Adrenal gland (tissue), 19 donors: ENCODE measurements at places on chromosomes 6 and 20.

DNA sequence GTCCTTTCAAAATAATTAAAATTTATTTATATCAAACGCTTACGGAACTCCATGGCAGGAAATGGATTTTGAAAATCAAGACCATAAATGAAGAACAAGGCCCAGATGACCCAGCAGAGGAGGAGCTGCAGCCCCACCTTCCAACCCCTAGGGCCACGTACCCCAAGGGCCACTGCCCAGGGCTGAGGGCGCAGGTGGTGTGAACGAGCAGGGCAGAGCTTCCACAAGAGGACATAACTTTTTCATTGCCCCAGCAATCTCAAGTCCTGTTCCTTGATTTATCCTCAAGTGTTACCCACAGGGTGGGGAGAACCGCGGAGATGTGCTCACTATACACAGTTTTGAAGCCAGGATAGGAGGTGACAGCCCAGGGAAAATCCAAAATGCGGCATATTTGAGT lies 42.8 kb downstream of the PSMG4 start:
- DNase-seq, result no peak

DNA sequence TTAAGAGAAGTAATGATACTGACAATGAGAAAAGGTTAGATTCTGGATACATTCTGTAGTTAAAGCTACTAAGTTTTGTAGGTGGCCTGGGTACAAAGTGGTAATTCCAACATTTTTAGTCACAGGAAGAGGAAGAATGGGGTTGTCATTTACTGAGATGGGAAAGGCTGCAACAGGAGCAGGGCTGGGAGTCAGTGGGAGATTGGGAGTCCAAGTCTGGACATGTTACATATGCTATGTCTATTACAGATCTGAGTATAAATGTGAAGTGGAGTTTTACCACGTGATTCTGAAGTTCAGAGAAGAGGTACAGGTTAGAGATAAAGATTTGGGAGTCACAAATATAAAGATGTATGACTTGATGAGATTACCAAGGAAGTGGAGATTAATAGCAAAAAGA lies 116.2 kb downstream of the RWDD2A start:
- no peak for DNase-seq

DNA sequence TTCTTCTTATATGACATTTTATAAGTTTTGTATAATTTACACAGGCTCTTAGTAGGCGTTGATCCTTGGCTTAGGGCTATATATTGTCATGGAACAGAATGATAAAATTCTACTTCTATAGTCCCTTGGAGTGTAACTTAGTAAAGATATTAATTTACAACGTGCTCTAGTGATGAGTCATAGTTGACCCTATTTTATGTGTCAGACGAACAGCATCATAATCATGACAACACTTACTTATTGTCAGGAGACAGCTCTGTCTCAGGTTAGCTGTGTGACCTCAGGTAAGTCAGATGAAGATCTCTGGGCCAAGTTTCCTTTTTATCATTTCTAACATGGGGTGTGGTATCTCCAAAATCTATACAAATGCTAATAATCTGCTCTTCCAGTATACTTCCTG lies 473.5 kb downstream of the UTRN start:
- no peak for DNase-seq

- no peak for DNase-seq
These were observed 77.4 kb downstream of the FIG4 start for GRCh38 chr6:109768485-109768884.

DNA sequence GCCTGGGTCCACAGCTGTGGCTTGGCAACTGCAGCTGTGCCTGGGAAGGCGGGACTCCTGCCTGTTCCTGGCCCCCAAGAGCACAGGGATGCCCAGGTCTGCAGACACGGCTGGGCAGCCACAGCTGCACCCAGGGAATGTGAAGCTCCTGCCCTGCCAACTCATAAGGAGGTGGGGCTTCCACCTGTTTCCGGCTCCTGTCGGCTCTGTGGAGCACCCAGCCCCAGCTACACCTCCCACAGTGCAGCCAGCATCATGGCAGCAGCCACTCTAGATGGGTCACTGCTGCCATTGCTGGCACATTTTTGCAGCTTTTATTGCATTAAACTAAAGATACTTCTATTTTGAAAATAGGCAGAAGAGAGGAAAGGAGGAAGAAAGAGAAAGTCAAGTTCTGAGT lies 207.9 kb downstream of the SAMD5 start:
- DNase-seq, result no peak

GRCh38 chr6:20200761-20201630 lies 11.3 kb downstream of the MBOAT1 start:
- no peak for DNase-seq

GRCh38 chr20:24565835-24566351 lies 96.5 kb downstream of the SYNDIG1 start:
- no peak for DNase-seq

DNA sequence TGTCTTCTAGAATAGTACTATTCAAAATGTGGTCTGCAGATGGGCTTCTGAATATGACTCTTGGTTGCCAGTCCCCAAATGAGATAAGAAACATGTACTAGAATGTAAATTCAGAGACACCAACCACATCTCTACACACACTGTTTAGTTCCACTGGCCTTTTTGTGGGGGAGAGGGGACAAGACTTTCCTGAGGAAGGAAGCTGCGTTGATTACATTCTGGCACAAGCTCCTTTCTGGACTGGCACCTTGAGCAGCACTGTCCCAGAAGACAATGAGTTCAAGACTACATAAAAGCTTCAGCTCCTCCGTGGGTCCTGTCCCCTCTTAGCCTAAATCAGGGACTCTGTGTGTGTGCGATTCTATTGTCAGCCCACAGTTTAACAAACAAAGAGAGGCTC lies 6.9 kb upstream of the IYD start:
- DNase-seq, result no peak

GRCh38 chr6:4936681-4937041 lies 67.2 kb downstream of the RPP40 start:
- peak; percentile 53 for DNase-seq

DNA sequence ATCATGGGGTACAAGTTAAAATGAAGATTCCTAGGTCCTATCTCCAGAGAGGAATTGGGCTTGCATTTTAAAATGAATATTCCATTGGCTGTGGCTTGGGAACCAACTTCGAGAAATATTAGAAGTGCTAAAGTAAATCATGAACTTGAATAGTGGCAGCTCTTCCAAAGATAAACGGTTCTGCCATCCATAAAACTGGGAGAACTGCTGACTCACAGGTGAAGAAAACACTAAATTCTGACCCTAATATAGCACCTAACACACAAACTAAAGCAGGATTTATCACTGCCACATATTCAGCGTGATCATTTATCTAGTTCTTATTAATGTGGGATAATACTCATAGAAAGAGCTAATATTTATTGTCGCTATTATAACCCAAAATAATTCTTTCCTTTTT lies 508.1 kb upstream of the ID4 start:
- no peak for DNase-seq

- no peak for DNase-seq
These were observed 30.7 kb downstream of the MGME1 start for GRCh38 chr20:17999566-17999965.

DNA sequence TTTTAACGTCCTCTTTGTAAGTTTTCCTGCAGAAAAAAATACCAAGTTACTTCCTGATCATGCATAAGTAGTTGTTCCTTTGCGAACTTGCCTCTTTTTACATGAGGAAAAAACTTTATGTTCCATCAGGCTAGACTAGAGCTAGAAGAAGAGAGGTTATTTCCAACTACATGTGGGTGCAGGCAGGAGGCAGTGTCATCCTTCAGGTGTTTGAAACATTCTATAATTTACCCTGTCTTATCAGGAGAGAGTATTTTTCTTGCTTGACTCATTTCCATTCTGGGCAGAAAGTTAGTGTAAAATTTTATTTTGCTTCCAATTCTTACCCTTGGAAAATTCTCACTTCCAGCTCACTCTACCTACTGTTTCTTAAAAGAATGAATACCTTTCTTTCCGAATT lies 28.5 kb upstream of the EPHA7 start:
- no peak for DNase-seq

DNA sequence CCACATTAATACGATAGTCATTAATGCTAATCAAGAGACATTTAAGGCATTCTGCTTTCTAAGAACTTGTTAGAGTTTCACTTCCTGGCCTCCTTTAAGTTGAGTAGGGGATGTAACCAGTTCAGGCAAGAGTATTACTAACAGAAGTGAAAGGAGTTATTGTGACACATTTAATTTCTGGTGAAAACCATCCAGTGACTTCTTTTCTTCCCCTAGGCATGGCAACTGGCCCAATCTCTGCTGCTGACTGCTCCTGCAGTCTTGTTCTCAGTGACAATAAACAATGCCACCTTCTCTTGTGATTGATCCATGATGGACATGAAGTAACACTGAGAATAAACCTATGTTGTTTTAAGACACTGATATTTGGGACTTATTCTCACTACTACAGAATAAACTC lies 130.9 kb upstream of the DEFB112 start:
- DNase-seq, result no peak

DNA sequence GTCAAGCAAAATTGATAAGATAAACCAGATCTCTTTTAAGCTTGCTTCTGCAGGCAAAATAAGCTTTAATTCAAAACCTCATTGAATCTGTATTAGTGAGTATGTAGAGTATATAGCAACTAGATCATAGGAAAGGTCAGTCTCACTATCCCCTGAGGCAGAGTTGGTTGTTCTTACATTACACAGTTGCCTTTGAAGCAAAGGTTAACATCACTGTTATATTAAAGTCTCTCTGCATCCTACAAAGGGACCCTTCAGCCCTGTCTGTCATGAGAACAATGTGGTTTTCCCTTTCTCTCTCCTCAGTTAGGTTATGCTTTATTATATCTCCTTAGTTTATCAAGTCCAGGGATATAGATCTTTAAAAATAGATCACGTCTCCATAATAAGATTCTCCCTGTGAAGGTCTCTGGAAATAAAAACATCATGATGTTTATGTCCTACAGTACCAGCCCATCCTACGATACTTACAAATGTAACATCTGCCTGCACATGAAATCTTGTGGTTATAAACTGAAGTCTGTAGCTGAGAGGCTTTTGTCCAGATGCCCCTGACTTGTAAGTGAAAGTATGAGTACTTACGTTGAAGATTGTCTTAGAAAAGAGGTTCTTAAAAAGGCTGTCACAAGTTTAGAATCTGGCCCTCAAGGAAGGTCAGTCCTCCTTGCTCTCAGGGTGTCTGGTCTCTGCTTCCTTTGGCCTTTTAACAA lies 103.6 kb downstream of the VIP start:
- DNase-seq, result no peak

GRCh38 chr6:6283746-6284145 lies 36.7 kb downstream of the F13A1 start:
- no peak for DNase-seq

DNA sequence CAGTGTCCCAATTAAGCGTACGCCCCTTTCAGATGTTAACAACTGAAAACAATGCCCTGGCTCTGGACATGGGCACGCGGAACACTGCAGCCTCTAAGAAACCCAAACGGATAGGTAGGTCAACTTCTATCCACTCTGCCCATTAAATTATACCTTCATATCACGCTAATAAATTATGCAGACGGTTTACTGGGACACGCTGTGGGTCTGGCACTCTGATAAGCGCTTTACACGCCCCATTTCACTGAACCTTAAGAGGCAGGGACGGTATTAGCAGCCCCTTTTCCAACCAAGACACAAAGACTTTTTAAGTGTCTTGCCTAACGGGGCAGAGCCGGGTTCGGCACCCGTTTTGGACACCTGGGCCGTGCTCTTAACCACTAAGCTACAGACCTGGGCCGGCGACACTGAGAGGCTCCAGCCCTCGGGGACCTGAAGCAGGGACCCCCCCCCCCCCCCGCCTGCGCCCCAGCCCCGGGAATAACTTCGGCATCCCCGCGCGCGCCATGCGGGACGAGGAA lies 744 bp downstream of the STAU1 start:
- peak; percentile 45 for DNase-seq

GRCh38 chr6:118776607-118777549 lies 117.1 kb upstream of the ASF1A start:
- DNase-seq, result peak; percentile 87

- no peak for DNase-seq
These were observed 6.9 kb downstream of the NT5E start for GRCh38 chr6:85456782-85457181.

GRCh38 chr6:73560853-73561407 lies 40.1 kb upstream of the EEF1A1 start:
- no peak for DNase-seq

GRCh38 chr6:13390658-13391057 lies 62.3 kb upstream of the TBC1D7 start:
- DNase-seq, result no peak

- no peak for DNase-seq
These were observed 23.9 kb downstream of the ARMC2 start for GRCh38 chr6:108872141-108872557.
